Umbilical cord (tissue), 2 donors: ENCODE measurements at places on chromosomes 2 and 18. TPM values are rescaled to one million over a fixed set of nuclear protein-coding genes. Genes with fewer than 3 reads are reported as not detected.

GRCh38 chr18:67072791-67073190 lies 443.7 kb downstream of the DSEL start:
- no peak for DNase-seq

PTPN18 gene
- 22.9 TPM for total RNA-seq

GRCh38 chr2:218878926-218879761 lies 1.5 kb upstream of the WNT10A start:
- no peak for DNase-seq

DNA sequence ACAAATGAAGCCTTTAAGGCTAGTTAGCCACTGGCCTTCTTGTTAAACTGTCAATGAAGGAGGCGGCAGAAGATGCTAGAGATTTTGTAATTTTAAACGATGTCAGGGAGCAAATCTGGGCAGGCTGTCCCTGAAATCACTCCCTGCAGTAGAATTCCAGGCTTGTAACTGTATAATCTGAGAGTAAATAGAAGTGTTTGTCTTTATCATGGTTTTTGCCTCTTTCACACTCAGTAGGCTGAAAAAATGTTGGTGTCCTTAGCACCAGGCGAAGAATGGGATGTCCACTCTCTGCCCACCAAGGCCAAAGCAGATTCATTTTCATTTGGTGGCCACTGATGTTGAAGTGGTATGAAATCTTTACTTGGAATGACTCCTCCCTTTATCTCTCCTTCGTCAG lies 136.9 kb upstream of the THSD7B start:
- no peak for DNase-seq

GULP1 gene
- 64.3 TPM for total RNA-seq

FSHR gene
- not detected for total RNA-seq

TPGS2 gene
- total RNA-seq = 68.4 TPM

CD207 gene
- total RNA-seq = 0.96 TPM
